Stimulated activated CD4-positive, alpha-beta T cell treated with anti-CD3 and anti-CD28 coated beads, Interleukin-1b, Interleukin-23, amount 100 ng/mL, for 1 hour (primary cell): ENCODE measurements at places on chromosomes 4 and X.

DNA sequence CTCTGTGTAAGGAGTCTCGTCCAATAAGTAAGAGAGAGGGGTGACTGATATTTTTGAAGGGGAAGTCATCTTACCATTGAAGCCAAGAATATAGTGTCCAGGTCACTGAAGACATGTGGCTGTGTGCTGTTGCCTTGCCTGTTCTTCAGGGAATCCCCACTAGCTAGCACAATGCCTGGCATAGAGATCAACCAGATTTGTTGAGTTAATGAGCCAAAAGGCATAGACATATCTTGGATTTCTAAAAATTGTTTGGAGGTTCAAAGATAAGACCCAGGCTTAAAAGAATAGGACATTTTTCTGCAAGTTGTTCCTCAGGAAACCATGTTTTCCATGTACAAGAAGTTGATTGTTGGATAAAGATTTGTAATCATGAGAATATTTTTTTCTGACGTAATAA lies 119.3 kb upstream of the DKK2 start:
- no peak for DNase-seq

- no peak for DNase-seq
Observed at GRCh38 chrX:100911731-100912130, 17.0 kb downstream of the XKRX start.

GRCh38 chr4:173924561-173924960 lies 358.9 kb downstream of the FBXO8 start:
- no peak for DNase-seq

DNA sequence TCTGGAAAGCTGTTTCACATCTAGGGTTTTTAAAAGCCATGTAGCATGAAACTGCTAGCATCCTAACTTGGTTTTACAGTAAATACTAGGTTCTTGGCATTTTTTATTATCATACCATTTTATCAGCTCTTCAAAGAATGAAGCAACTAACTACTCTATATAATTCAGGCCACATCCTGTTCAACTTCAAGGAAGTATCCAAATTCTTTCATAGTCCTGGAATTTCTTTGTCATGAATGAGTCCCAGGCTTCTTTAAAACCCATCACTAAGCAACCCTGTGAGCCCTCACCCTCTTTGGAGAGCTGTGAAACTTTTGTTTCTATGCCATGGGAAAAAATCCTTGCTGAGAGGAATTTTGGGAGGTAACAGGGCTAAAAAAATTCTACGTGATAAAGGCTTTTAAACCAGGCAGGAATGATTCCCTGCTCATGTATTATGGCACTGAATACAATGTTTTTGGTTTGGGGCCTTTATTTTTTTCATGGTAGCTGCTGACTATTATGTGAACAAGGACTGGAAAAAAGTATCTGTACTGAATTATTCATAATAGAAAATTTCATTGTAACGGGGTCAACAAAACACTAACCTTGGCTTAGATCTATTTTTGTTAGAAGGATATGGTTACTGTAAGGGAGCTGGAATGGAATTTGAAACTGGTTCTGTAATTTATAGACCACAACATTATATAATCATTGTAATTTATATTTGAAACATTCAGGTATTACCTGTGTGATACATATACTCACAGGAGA lies 164.9 kb downstream of the DCTD start:
- DNase-seq: no peak

DNA sequence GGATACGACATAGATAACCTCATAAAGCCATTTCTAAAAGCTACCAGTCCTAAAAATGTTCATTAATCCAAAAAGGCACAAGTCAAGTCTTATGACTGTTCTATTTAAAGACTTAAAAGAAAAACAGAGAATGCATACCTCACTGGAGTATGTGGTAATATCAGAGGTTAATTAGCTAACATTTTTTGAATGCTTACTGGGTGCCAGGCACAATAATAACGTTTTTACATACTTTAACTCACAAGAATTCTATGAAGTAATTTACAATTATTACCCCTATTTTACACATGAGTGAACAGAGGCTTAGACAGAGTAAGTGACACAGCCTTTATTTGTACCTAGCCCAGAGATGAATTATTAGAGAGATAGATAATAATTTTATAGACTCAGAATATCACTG lies 207.5 kb downstream of the PDGFC start:
- DNase-seq: no peak

GRCh38 chrX:140572724-140573123 lies 67.9 kb upstream of the SOX3 start:
- no peak for DNase-seq

- no peak for DNase-seq
Observed at GRCh38 chr4:103802766-103803165, 83.0 kb upstream of the TACR3 start.

DNA sequence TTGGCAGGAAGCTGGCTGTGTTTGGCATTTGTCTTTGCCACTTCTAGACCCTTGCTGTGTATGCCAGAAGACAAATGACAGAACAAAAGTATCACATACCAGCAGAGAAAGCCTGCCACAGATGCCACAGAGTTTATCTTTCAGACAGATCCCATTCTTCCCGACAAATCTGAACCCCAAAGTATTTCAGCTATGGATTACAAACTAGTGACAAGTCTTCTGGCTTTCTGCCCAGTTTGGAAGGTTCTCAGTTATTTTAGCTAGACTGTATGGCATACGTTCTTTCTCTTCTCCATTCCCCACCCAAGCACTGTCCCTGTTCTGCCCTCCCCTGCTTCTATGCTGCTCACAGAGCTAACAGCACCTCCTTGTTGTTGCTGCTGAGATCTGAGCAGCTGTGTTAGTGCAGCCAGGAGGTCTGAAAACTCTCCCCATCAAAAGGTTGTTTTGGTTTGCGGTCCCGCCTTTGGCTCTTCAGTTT lies 236.7 kb downstream of the FRAS1 start:
- no peak for DNase-seq

- DNase-seq: no peak
Observed at GRCh38 chr4:41432881-41433280, 105.1 kb upstream of the LIMCH1 start.

DNA sequence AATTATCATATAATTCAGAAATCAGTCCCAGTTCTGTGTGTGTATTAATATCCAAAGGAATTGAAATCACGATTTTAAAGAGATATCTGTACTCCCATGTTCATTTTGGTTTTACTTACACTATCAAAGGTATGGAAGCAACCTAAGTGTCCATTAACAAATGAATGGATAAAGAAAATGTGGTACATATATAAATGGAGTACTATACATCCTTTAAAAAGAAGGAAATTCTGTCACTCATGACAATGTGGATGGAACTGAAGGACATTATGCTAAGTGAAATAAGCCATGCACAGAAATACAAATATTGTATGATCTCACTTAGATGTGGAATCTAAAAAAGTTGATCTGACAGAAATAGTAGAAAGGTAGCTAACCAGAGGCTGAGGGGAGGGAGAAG lies 63.8 kb downstream of the CD99L2 start:
- DNase-seq: no peak

- no peak for DNase-seq
Observed at GRCh38 chr4:52555356-52555716, 103.8 kb downstream of the USP46 start.

GRCh38 chr4:133149932-133150471 lies 908 bp downstream of the PCDH10 start:
- no peak for DNase-seq

DNA sequence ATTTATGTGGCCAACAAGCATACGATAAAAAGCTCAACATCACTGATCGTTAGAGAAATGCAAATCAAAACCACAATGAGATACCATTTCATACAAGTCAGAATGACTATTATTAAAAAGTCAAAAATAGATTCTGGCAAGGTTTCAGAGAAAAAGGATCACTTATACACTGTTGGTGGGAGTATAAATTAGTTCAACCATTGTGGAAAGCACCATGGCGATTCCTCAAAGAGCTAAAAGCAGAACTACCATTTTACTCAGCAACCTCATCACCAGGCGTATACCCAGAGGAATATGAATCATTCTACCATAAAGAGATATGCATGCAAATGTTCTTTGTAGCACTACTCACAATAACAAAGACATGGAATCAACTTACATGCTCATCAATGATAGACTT lies 478.7 kb upstream of the GALNTL6 start:
- no peak for DNase-seq

GRCh38 chr4:109171070-109171469 lies 131.4 kb downstream of the COL25A1 start:
- no peak for DNase-seq

DNA sequence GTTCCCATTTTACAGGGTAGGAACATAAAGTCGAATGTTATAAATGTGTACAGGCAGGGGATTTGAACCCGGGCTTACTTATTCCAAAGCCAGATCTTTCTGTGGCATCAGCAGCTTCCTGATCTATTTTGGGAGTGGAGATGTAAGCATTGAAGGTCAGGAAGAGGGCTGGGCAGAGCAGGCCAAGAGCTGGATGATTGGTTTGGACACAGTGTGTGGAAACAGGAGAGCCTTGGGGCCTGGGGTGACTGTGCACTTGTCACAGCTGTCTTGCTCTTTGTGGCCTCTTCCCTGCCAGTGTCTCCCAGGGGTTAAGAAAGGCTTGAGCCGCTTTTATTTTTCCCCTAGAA lies 127.9 kb upstream of the ENPP6 start:
- no peak for DNase-seq

DNA sequence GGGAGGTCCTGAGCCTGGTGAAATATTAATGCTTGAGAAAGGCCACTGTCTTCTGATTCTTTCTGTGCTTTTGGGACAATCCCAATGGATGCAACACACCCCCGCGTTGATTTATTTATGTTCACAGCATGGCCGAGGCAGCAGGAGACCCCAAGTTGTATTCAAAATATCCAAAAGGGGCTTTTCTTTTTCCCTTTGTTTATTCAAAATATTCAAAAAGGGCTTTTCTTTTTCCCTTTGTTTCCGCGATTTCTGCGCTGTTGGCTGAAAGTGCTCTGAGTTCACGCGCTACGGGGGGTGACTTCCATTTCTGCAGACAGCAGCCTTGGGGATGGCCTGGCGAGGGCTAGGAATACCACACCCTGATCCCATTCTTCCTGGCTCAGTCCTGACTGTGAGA lies 59.5 kb upstream of the PPP2R3B start:
- DNase-seq: no peak

GRCh38 chrX:20433388-20433775 lies 166.7 kb upstream of the RPS6KA3 start:
- DNase-seq: no peak

- DNase-seq: no peak
Observed at GRCh38 chrX:37755025-37755424, 24.8 kb upstream of the CYBB start.

DNA sequence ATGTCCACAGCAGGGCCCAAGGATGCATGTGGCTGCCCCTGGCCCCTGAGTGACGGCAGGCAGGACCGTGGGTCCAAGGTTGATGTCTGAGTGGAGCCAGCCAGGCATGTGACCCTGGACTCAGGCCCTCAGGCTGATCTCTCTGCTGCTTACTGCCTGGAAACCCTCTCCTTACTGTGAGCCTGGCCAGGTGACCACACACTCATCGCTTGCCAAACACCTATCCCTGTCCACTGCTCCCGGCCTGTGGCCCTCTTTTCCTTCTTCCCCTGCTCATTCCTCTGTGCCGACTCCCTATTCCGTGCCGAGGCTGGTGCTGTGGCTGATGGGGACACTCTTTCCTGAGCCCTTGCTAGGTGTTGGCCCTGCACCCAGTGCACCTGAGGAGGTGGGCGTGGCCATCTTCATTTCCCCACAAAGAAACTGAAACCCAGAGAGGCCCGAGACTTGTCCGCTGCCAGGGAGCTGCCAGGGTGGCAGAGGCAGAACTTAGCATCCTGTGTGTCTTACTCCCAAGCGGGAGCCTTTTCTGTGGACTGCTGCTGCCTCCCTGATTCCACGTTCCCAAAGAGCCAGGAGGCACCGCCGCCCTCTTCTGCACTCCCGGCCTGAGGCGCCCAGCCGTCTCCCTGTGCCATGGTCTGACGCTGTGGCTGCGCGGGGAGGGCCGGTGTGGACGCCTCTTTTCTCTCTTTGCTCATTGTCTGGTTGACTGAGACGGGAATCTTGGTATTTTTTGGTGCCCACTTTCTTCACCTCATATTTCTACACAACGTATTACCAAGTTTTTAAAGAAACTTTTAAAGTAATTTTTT lies 11.2 kb upstream of the RNF4 start:
- DNase-seq: no peak
